GM03348 (cell line): ENCODE measurements at places on chromosomes 3 and 15.

GRCh38 chr3:36032180-36033047 lies 347.9 kb upstream of the STAC start:
- DNase-seq: no peak

DNA sequence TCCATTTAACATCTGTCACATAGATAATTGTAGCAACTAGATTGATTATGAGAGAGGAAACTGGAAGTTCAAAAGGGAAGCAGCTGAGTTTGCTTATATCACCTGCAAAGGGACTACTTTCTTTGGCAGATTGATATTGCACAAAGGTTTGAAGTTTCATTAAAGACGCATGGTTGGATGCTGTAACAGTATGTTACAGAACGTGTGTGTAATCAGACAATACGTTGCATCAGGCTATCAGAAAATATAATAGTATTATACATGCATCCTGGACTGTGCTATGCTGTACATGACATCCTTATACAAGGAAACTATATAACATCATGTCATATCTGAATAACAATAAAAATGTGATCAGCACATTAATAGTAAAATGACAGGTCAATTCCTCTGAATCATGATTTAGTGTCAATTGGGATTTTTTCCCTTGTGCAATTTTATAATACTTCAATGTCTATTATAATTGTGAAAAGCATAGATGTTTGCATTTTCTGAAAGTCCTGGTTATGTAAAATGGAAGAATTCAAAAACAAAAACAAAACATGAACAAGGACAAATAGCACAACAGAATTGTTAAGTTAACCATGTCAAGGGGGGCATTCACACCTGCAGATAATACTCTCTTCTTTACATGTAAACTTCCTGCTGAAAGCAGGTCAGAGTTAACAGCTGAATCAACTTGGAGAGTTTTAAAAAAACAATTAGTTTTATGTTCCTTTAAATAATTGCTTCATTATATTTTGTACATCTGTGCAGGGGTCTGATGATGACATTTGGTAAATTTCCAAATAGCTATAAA lies 283.2 kb upstream of the KCNH8 start:
- DNase-seq: no peak

DNA sequence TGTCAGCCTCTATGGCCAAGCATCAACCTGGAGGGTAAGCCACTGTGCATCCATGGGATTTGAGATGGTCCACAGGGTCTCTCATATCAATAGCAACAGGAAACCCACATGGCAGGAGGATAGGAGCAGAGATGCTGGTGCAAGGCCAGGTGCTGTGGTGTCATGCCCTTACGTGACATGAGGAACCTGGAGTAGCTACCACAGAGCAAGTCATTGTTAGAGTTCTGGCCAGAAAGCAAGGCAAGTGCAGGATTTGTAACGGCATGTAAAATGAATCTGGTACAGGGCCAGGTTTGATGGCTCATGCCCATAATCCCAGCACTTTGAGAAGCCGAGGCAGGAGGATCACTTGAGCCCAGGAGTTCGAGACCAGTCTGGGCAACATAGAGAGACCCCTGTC lies 14.8 kb upstream of the ZNF774 start:
- no peak for DNase-seq

DNA sequence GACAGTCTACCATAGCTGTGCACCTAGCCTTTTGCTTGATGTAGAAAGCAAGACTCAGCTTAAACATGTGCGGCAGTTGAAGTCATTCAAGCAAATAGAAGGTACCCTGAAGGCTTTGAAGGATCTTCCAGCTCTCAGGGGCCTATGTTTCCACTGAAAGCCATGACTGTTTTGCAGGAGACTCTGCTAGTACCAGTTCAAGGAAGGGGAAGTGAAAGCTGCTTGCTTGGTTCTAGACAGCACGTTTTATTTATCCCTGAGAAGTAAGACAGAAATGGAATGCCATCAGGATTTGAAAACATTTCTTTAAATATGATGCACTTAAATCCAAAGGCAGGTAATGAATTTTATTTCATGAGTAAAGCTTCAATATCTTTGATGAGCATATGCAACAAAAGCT lies 311.4 kb downstream of the PDCD6IP start:
- no peak for DNase-seq

DNA sequence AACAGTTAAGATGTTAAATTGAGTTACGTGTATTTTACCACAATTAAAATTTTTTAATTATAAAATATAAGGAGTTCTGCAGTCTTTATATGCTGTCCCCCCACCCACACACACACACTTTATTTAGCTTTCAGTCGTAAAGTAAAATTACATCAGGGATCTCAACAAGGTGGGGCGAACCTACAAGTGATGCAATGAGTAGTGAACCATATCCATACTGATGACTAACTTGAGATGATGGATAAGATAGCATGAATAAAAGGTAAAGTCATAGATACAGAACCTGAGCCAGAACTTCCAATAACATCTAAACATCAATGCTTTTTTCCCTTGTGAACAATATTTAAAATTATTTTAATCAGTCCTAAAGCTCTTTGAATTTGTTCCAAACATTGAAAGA lies 77.2 kb downstream of the VPS13C start:
- no peak for DNase-seq

- DNase-seq: no peak
Observed at GRCh38 chr3:171225708-171226107, 199.2 kb upstream of the SLC2A2 start.

GRCh38 chr15:74167891-74168331 lies 5.6 kb upstream of the ISLR start:
- DNase-seq: no peak

- DNase-seq: peak; percentile 94
Observed at GRCh38 chr3:154120961-154121700, at the start of gene ARHGEF26. Gene ARHGEF26, plus strand, starts transcription at chr3:154121390. Its CDS starts 603 bp downstream, at chr3:154121993.
